NCI-H1930 (cell line): ENCODE measurements at places on chromosomes 12 and 14.

DNA sequence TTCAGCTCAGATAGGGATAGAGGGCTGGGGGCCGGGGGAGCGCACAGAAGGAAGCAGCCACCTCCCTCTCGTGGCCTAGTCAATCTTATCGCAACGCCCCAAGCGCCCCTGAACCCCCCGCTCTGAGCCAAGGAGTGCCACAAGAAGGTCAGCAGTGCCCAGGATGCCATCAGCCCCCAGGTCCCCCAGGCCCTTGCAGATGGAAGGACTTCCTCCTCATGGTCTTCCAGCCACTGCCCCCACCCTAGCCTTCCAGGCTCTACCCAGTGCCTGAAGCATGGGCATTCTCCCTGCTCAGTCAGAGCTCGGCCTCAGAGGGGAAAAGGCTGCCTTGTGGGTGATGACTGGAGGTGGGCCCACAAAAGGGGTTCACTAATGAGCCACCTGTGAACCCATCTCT is 68.2 kb downstream of the BCL11B start:
- DNase-seq = no peak

DNA sequence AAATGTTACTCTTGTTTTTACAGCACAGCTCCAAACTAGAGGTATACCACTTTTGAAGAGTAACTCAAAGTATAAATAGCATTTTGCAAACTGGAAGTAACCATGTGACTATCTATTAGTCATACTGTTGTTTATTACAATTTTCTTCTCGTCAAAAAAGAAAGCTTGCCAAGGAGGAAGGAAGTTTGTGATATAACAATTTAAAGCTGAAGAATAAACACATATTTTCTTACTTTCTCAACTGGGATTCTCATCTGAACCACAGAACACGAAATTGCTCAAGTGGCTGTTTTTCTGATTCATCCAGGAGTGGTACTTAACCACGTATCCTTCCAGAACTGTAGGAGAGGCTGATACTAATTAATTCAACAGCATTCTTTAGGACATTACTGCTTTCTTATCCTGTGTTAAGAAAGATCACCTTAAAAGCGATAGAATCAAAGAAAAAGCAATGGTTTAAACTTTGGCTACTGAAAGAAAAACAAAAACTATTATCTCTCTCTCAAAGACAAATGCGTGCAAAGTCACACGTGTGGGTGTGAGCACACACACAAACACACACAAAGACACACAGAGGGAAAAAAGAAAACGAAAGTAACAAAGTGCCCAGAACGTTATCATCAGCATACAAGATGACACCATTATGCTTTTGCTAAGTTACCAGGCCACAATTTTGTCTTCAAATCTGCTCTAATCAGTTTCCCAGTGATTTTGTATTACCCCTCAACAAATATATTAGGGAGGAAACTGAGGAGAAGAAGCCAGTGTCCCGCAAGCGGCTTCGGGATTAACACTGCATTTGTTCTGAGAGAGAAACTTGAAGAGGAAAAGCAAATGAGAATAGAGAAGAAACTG is at the start of gene CLEC2B:
Gene CLEC2B, minus strand, starts transcription at position 48 of the 855 bp plus-strand sequence.
- DNase-seq = no peak

DNA sequence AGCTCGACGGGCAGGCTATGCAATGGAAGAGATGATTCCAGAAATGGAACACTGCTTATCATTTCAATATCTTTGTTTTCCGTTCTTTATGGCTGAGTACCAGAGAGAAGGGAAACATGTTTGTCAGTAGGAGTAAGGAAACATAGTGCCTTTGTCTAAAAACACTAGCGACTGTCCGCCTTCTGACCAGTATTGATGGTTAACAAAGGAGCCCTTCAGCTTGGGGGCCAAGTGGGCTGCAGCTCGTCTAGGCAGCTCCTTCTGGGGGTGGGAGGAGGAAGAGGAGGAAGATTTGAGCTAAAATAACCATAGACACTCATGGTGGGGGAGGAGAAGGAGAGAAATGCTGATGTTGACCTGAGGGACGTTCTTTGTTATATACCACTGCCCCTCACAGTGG is 15.0 kb downstream of the COQ5 start:
- DNase-seq = no peak

GRCh38 chr12:19030180-19030579 is 99.4 kb upstream of the PLEKHA5 start:
- DNase-seq = no peak

- DNase-seq = no peak
Observed at GRCh38 chr14:44041700-44042099, 465.4 kb downstream of the FSCB start.

DNA sequence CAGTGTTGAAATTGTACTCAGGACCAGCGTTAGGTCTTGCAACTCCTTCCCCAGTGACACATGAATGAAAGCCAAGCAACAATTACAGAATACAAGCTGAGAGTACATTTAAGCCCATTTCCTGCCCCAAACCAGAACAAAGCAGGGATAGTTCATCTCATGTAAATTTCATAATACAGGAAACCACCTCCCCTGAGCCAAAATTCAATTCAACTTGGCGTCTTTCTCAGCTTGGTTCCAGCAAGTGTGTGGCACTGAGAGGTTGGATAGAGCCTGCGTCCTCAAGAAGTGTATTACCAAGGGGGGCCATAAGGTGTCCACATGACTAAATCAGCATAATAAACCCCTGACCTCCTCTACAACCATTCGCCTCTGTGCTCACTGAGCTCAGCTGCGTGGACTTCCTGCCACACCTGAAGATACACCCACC is 278.9 kb upstream of the CRY1 start:
- DNase-seq = no peak

GRCh38 chr12:46562625-46563225 is 190.2 kb upstream of the SLC38A2 start:
- DNase-seq = no peak

DNA sequence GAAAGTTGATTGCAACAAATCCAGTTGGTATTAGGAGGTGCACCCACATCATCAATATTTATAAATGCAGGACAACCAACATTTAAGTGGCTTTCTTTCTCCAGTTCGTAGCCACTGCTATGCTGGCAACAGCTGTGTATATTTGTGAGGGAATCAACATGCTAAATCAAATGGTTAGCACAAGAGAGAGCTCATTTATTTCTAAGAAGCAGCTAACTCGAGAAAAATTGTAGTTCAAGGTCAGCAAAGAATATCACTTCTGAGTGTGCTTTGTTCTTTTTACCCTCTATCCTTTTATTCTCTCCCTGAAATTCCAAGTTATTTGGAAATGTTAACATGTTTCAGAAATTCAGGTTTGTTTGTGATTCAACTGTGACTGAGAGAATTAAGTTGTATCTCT is 137.3 kb downstream of the NAV3 start:
- no peak for DNase-seq
